ENCODE measurements at places on chromosomes 3 and 15. TPM values are rescaled to one million over a fixed set of nuclear protein-coding genes. Genes with fewer than 3 reads are reported as not detected.

The GOLGA8S gene
- 0.55 TPM for total RNA-seq

The CHRFAM7A gene
- total RNA-seq, result 7.1 TPM

The RTP4 gene
- total RNA-seq, result 0.22 TPM

The ARGFX gene
- total RNA-seq, result not detected

The MYLK gene
- total RNA-seq, result 17.2 TPM

- H3K4me3 ChIP-seq, result peak overlapping the region; percentile 67
- peaks cover 21% of the 10 kb centered on the region for H3K36me3 ChIP-seq
- H3K27ac ChIP-seq, result peak overlapping the region; percentile 74
- no peak for DNase-seq
- no peaks in the 10 kb centered on the region for H3K27me3 ChIP-seq
- H3K4me1 ChIP-seq, result peaks cover 28% of the 10 kb centered on the region
Observed at GRCh38 chr15:92885224-92886041, 14.7 kb upstream of the CHD2 start.

DNA sequence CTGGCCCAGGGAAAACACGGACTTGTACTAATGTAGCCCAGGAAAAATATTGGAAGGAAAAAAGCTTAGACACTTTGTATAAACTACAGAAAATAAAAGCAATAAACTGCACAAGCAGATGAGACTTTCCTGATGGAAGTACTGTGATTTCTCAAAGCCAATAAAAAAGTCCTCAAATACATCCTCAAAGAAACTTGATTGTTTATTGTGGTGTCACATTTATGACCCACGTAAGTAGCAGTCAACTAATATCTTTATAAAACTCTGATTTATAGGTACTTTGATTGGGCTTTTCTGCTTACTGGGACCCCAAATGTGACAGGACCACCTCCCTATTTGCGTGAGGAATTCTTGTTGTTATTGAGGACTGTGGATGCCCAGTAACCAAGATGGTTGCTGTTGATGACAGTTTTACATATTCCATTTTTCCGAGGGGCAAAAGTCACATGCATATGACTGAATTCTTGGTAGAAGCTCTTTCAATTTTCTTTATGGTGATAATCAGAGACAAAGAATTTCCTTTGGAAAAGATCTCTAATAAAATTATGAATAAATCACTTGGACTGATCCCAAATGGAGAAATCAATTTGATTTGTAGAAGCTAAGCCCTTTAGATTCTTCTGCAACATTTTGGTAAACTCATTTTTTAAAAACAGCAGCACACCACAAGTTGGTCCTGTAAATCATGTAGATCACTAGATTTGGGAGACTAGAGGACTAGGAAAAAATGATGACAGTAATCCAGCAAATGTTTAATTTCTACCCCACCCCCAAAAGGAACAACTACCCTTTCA lies 159.0 kb upstream of the TSC22D2 start:
- no peak for DNase-seq
- no peak overlapping the region for H3K4me3 ChIP-seq
- H3K27me3 ChIP-seq, result no peaks in the 10 kb centered on the region
- no peaks in the 10 kb centered on the region for H3K36me3 ChIP-seq
- H3K4me1 ChIP-seq, result peaks cover 29% of the 10 kb centered on the region

DNA sequence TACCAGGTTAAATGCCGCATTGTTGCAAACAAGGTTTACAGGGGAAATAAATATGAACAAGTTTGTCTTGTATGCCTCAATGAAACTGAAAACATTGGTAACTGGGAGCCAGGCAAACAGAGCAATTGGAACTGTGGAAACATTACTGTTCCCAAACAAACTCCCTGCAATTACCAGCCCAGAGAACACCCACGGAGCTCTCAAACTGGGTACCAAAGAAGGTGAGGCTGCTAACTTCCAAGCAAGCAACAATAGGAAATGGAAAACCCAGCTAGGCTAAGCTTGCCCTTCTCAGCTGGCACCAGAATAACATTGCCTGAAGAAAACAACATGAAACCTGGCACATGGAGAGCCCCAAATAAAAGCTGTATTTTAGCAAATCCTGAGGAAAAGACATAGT lies 218.9 kb upstream of the THRB start:
- H3K4me3 ChIP-seq, result no peak overlapping the region
- no peak overlapping the region for H3K27ac ChIP-seq
- no peaks in the 10 kb centered on the region for H3K27me3 ChIP-seq
- no peaks in the 10 kb centered on the region for H3K4me1 ChIP-seq
- DNase-seq, result no peak

- no peaks in the 10 kb centered on the region for H3K27me3 ChIP-seq
- H3K4me1 ChIP-seq, result no peaks in the 10 kb centered on the region
- H3K4me3 ChIP-seq, result no peak overlapping the region
- no peak overlapping the region for H3K27ac ChIP-seq
Observed at GRCh38 chr3:197125636-197126035, 96.0 kb upstream of the MELTF start.

DNA sequence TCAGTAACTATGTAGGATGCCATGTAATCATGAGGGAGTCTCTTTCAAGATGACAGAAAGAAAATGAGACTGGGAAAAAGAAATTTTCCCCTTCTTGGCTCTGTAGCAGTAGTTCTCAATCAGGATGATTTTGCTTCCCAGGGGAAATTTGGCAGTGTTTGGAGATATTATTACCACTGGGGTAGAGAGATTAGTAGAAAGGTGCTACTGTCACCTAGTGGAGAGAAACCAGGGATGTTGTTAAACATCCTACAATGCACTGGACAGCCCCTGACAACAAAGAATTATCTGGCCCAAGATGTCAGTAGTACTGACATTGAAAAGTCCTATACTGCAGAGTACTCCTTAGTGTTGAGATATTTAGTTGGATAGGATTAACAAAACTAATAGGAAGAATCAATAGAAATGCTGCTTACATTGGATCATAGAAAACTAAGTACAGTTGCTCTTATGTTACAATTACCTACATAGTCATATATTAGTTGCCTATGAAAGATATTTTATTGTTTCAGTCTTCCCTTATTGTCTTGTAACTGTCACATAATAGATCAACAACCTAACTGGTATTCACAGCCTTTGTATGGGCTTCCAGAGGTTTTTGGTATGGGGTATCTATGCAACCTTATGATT lies 433.3 kb downstream of the RAP2B start:
- no peaks in the 10 kb centered on the region for H3K36me3 ChIP-seq
- no peak overlapping the region for H3K4me3 ChIP-seq
- H3K27ac ChIP-seq, result no peak overlapping the region
- H3K4me1 ChIP-seq, result peaks cover 15% of the 10 kb centered on the region
- no peaks in the 10 kb centered on the region for H3K27me3 ChIP-seq

GRCh38 chr15:29970402-29970695 lies 112.4 kb upstream of the GOLGA8J start:
- peaks cover 2% of the 10 kb centered on the region for H3K4me1 ChIP-seq
- DNase-seq, result peak; percentile 45
- no peaks in the 10 kb centered on the region for H3K36me3 ChIP-seq
- peaks cover 36% of the 10 kb centered on the region for H3K27me3 ChIP-seq

DNA sequence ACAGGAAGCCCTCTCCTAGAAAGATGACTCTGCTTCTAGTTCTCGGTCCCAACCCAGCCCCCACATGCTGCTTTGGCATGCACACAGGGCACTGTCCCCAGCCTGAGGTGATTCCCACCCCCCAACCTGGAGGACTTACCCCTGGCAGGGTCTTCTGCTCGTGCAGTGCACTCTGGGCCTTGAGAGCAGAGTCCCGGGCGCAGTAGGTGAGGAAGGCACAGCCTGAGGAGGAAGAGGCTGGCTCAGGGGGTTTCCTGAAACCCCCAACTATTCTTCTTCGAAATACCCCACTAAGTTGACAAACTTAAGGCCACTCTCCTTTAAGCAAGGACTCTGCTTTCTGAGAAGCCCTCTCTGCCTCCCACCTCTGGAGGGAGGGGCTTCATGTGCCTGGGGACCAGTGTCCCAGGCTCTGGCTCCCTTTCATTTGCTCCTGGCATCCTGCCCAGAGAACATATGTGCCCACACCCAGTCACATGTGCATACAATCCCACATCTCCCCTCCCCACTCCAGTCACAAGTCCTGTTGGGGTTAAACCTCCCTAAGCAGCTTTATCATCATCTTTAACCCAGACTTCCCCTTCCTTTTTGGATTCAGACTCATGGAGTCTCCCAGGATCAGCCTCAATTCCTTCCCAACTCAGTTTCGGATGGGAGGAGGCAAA lies 4.1 kb downstream of the CELF6 start:
- no peaks in the 10 kb centered on the region for H3K27me3 ChIP-seq
- no peak overlapping the region for H3K4me3 ChIP-seq
- DNase-seq, result no peak

- peaks cover 14% of the 10 kb centered on the region for H3K27me3 ChIP-seq
- no peak overlapping the region for H3K27ac ChIP-seq
- DNase-seq, result peak; percentile 18
- no peak overlapping the region for H3K4me3 ChIP-seq
Observed at GRCh38 chr15:31223478-31224350, 102.9 kb upstream of the KLF13 start.

DNA sequence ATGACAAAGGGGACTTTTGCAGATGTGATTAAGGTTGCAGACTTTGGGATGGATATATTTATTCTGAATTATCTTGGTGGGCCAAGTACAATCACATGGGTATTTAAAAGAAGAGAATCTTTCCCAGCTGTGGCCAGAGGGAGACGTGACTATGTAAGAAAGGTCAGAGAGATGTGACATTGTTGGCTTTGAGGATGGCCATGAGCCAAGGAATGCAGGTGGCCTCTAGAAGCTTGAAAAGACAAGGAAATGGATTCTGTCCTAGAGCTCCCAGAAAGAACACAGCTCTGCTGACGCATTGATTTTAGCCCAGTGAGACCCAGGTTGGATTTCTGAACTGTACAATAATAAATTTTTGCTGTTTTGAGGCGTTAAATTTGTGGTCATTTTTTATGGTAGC lies 616.0 kb upstream of the TBL1XR1 start:
- H3K4me3 ChIP-seq, result no peak overlapping the region
- no peak overlapping the region for H3K27ac ChIP-seq
- no peaks in the 10 kb centered on the region for H3K27me3 ChIP-seq
- H3K36me3 ChIP-seq, result no peaks in the 10 kb centered on the region
- H3K4me1 ChIP-seq, result peaks cover 35% of the 10 kb centered on the region
- peak; percentile 87 for DNase-seq

DNA sequence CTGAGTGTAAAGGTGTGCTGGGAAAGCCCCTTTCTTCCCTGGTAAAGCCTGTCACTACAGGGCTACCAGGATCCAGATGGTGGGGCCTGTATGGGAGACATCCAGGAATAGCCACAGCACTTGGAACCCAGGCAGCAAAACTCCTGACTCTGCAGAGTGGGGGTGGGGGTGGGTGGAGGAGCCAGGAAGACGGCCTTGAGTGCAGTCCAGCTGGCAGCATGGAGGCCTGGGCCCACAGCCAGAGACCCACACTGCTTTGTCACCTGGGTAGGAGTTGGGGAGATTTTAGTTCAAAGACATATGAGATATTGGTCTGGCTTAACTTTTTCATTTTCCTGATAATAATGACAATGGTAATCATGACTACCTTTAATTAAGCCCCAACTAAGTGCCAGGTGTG lies 116.7 kb upstream of the MRPS22 start:
- no peak overlapping the region for H3K4me3 ChIP-seq
- DNase-seq, result no peak
- no peak overlapping the region for H3K27ac ChIP-seq
- H3K27me3 ChIP-seq, result no peaks in the 10 kb centered on the region
- H3K36me3 ChIP-seq, result no peaks in the 10 kb centered on the region

- H3K4me3 ChIP-seq, result no peak overlapping the region
- DNase-seq, result no peak
- H3K27ac ChIP-seq, result no peak overlapping the region
- H3K4me1 ChIP-seq, result no peaks in the 10 kb centered on the region
- H3K27me3 ChIP-seq, result no peaks in the 10 kb centered on the region
- H3K36me3 ChIP-seq, result no peaks in the 10 kb centered on the region
Observed at GRCh38 chr15:53936137-53936536, 42.1 kb upstream of the UNC13C start.

GRCh38 chr3:169984292-169984691 lies 17.7 kb downstream of the SEC62 start:
- H3K4me3 ChIP-seq, result no peak overlapping the region
- DNase-seq, result peak; percentile 43
- H3K36me3 ChIP-seq, result peaks cover 8% of the 10 kb centered on the region
- H3K4me1 ChIP-seq, result no peaks in the 10 kb centered on the region
- no peak overlapping the region for H3K27ac ChIP-seq

DNA sequence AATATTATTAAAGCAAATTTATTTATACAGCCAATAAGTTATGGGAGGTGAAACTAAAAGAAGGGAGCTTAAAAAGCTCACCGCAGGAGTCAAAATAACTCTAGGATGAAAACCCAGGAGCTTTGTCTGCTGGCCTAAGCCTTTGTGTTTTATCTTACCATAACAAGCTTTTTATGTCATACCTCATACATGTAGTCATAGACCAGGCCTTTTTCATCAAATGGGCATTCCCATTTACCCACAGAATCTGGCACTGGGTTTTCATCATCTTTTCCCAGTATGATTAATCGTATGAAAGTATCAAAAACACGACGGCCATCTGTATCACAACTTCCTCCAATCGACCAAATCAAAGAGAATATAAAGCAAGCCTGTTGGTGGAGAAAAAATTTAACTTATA lies 122.8 kb downstream of the DNAH12 start:
- no peak overlapping the region for H3K4me3 ChIP-seq
- no peaks in the 10 kb centered on the region for H3K4me1 ChIP-seq
- H3K36me3 ChIP-seq, result no peaks in the 10 kb centered on the region
- DNase-seq, result no peak
- no peaks in the 10 kb centered on the region for H3K27me3 ChIP-seq

GRCh38 chr3:4615750-4616149 lies 122.6 kb downstream of the ITPR1 start:
- DNase-seq, result no peak
- H3K4me3 ChIP-seq, result no peak overlapping the region
- H3K27me3 ChIP-seq, result peaks cover 2% of the 10 kb centered on the region
- no peak overlapping the region for H3K27ac ChIP-seq
- H3K4me1 ChIP-seq, result no peaks in the 10 kb centered on the region
- H3K36me3 ChIP-seq, result no peaks in the 10 kb centered on the region

DNA sequence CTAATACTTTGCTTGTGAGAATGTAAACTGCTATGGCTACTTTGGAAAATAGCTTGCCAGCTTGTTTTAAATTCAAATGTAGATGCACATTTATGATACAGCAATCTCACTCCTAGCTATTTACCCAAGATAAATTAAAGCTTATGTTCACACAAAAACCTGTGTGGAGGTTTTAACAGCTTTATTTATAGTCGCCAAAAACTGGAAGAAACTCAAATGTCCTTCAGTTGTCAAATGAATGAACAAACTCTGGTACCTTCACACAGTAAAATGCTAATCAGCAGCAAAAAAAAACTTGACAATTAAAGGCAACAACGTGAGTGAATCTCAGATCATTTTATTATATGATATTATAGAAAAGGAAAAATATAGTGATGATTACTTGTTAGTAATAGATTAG lies 248.6 kb upstream of the NECTIN3 start:
- no peaks in the 10 kb centered on the region for H3K27me3 ChIP-seq
- H3K27ac ChIP-seq, result no peak overlapping the region
- no peaks in the 10 kb centered on the region for H3K4me1 ChIP-seq

GRCh38 chr15:73485372-73485771 lies 42.4 kb downstream of the REC114 start:
- H3K4me3 ChIP-seq, result no peak overlapping the region
- no peak for DNase-seq
- no peaks in the 10 kb centered on the region for H3K36me3 ChIP-seq
- H3K4me1 ChIP-seq, result no peaks in the 10 kb centered on the region
- no peak overlapping the region for H3K27ac ChIP-seq
- H3K27me3 ChIP-seq, result no peaks in the 10 kb centered on the region

- no peaks in the 10 kb centered on the region for H3K36me3 ChIP-seq
- H3K27ac ChIP-seq, result no peak overlapping the region
- no peaks in the 10 kb centered on the region for H3K27me3 ChIP-seq
- no peak overlapping the region for H3K4me3 ChIP-seq
Observed at GRCh38 chr3:18666655-18667054, 241.5 kb upstream of the SATB1 start.
